Activated naive CD4-positive, alpha-beta T cell treated with anti-CD3 and anti-CD28 coated beads, Interleukin-2, amount 50 U/mL, for 72 hours (primary cell): ENCODE measurements at places on chromosomes 2 and 18.

GRCh38 chr18:58977801-58978200 lies 113.1 kb downstream of the ZNF532 start:
- DNase-seq = no peak

DNA sequence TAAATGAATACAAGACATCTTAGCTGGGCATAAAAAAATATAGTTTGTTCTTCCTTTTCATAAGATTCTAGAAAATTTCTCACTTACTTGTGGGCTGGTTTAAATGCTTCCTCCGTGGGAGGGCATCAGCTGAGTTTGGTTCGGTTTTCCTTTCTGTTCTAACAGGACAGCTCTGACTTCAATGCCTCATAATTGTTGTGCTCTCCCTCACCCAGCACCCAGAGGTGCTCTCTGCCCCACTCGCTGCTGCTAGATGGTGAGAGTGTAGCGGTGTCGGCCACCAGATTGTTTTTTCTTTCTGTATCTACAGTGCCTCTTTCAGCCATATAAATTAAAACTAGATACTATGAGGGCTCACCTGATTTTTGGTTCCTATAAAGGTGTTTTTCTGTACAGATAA lies 407.2 kb upstream of the CDH7 start:
- DNase-seq = no peak

DNA sequence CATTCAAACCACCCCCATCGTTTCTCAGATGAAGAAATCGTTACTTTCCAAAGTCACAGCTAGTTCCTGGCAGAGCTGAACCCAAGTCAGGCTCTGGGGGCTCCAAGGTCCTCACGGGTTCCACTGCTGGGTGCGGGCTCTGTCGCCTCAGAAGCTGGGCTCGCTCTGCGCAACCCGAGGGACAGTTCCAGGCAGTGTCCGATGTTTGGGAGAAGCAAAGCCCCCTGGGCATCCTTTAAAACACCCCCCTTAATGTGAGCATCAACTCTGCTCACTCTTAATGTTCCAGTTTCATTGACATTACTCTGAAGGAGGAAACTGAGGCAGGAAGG lies 796 bp downstream of the AOX1 start:
- no peak for DNase-seq

GRCh38 chr2:192585418-192585817 lies 390.7 kb upstream of the TMEFF2 start:
- no peak for DNase-seq

- no peak for DNase-seq
Observed at GRCh38 chr2:162127422-162127821, 24.6 kb downstream of the GCG start.

GRCh38 chr2:227347117-227347516 lies 22.1 kb downstream of the MFF start:
- DNase-seq = no peak

GRCh38 chr18:75405351-75405750 lies 22.2 kb downstream of the SMIM21 start:
- no peak for DNase-seq

- DNase-seq = no peak
Observed at GRCh38 chr2:406231-406630, 118.3 kb upstream of the ALKAL2 start.

DNA sequence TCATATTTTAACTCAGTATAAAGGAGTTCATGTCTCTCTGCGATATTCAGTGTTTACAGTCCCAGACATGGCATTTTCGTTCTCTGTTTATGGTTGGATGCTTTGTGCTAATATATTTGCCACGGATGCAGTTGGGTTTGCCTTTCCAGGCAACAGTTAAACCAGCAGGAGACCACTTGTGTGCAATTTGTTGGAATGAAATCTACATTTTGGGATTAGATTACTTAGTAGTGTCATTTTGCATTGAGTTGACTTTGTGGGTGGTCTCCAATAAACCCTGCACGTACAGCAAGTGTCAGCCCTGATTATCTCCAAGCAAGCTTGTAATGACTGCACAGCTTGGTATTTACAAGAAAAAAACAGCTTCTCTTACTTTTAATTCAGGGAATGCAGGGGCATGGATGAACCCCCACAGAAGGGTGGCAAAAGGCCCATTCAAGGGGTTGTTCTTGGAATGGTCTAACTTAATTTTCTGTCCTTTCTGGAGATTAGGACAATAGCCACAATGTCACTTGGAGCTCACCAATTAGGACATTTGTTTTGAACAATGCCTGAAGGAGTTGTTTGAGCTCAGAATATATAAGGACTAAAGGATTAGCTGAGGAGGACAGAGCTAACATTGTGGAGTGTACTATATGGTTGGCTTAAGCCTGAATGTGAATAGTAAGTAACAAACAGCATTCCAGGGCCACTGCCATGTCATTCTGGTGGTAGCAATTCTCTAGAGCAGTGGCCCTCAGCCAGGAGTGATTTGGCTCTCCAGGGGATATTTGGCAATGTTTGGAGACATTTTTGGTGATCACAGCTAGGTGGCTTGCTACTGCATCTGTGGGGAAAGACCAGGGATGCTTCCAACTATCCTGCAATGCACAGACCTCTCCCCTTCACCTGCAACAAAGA lies 121.5 kb downstream of the SLC4A3 start:
- no peak for DNase-seq

DNA sequence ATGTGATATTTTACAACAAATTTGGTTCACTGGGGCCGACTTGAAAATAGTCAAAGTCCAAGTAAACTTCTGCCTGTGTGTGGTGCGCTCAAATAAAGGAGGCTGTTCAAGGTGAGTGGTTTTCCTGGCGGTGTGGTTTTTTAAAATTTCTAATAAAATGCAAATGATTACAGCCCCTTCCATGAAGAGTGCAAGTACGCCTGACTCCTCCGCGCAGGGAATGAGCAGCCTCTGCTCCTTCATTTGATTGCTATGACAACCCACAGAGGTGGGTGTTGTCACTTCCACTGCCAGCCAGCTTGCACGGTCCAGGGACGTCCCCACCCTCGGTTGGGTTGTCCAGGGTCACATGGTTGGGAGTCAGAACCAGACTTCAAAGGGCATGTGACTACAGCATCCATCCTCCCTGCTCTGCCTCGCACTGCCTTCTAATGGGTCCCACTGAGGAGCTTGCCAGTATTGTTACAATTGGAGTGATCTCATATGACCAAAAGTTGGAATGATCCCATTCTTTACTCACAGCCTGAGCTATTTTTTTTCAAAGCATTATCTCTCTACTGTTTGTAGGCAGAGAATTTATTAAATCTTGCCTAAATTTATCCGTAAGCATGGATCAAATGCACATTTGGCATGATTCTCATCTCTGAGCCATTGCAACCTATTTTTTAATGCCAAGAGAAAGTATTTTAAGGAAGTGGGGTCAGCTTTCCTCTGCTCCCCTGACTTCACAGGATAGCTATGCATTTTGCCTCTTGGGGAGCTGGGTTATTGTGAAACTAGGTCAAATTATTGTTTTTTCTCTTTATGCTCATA lies 121.3 kb downstream of the AGAP1 start:
- DNase-seq = no peak

DNA sequence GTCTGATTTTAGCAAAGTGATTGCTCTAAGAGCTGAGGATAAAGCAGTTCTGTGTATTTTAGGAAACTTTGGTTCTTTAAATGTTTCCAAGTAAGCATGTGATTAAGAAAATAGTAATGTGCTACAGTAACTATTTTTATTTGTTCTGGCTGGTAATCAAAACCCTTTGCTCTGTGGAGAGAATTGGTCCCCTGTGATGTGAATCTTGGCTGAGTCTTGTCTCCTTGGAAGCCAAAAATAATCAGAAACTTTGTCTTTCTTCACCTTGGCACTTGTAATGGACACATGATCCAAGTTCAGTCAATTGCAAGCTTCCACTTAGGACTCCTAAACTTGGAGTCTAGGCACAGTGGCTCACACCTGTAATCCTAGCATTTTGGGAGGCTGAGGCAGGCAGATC lies 422.7 kb upstream of the CDH20 start:
- no peak for DNase-seq

GRCh38 chr2:134152045-134153010 lies 101.5 kb upstream of the MGAT5 start:
- no peak for DNase-seq

DNA sequence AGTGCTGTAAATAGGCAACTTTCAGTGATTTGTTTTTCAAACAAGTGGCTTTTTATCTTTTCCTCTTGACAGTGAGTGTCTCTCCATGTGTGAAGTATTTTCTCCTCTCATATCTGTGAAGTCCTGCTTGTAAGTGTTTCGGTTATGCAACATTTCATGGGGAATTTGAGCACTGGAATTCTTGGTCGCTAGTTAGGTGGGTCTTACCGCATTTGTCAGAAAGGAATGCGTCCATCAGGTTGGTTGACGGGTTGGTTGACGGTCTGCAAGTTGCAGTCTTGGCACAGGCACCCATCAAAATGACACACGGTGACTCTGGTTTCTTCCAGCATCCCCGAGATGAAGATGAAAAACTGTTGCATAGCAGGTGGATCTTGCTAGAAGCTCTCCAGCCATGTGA lies 109.8 kb downstream of the AGAP1 start:
- DNase-seq = no peak

DNA sequence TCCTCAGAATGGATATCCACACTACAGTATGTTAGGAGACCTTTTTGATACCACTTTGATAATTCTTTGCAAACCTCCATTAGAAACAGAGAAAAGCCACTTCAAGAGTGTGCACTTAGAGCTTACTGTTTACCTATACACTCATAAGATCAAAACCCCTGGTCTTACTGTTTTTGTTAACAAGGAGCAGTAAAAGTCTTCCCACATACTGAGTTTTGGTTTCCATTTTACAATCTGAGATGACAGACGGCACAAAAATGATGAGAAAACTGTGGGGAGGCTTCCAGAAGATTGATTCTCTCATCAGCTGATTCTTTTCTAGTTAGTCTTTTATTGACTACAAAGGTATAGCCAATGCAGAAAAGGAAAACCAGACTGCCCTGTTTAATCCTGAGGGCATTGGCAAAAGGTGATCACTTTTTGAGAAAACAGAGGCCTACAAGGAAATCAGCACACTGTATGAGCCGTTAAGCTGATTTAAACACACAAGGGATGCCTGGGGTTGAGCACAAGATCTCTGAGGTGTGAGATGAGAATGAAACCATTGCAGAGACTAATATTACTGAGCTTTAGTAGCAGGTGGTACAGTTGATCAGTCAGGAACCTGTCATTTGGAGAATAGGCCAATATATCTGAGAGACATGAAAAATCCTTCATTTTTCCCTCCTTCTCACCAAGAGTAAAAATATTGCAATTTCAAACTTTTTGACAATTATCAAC lies 368.6 kb downstream of the GRB14 start:
- DNase-seq = no peak

- DNase-seq = no peak
Observed at GRCh38 chr18:59810735-59811520, 88.9 kb upstream of the PMAIP1 start.

GRCh38 chr2:122999258-122999657 lies 1025.8 kb upstream of the CNTNAP5 start:
- DNase-seq = no peak

- DNase-seq = no peak
Observed at GRCh38 chr2:150526006-150526405, 38.5 kb upstream of the RND3 start.

DNA sequence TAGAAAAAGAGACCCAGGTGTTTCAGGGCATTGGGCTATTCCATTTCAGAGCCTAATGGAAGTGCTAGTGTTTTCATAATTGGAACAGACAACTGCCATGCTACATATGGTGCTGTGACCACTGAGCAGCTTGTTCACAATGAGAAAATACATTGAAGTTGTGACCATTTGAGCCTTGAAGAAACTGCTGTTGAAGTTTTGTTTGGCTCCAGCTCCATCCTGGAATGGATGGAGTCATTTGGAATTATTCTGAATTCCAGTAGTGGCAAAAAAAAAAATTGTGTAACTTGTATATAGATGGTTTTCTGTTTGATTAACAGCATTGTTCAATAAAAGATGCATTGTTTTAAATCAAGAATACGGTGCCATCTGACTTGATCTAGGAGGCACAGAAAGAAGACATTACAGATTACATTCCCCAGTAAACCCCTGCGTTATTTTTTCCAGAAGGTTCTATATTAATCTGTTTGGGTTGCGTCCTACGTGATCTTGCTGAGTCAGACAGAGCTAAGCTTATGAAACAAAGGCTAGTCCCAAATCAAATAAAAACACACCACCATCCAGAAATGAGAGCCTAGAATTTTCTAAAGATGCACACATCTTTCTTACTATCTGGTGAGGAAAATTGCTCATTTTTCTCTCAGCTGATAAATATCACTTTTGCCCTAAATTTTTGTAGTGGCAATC lies 19.2 kb downstream of the FMNL2 start:
- DNase-seq = no peak

DNA sequence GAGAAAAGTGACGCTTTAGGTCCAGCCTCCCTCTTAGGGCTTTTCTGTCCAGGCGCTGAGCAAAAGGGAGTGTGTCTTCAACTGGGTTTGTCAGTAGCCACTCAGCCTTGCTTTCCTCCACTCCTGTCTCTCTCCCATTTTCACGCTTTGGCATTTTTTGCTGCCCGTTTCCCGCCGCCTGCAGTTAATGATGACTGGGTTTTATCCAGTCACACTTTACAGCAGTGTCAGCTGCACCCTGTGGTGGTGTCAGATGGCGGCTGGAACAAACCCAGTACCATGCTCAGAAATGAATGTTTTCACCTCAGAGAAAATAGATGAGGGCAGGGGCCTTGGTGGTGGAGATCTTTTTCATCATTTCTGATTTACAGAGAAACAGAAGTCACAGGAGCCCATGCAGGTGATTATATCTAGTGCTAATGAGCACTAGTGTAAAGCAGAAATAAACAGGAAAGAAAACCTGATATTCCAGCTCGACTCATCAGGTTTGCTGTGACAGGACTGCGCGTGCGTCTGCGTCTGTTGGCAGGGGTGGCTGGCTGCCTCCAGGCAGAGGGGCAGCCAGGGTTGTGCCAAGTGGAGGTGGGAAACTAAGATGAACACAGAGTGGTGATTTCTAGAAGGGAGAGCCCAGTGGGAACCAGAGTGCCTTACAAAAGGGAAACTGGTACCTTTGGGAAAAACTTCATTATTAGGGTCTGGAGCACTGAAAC lies 139.9 kb downstream of the TANC1 start:
- DNase-seq = no peak

- DNase-seq = no peak
Observed at GRCh38 chr2:102604769-102605168, 14.6 kb upstream of the SLC9A2 start.

DNA sequence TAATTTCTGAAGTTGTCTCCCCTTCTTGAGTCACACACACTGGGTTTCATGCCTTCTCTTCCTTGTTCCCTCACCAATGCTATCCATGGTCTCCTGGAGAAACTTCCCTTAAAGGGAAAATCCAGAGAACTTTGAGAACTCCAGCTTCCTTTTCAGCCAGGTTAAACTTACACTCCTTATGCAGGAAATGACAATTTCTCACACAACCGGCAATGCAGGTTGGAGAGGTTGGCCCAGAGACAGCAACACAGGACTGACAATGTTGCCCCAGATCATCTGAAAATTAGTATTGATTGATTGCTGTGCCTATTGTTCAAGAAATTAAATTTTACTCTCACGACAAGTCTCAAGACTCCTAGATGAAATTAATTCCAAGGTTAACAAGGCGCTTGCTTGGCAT lies 292.2 kb downstream of the NYAP2 start:
- DNase-seq = no peak

- DNase-seq = no peak
Observed at GRCh38 chr2:134110532-134110931, 143.3 kb upstream of the MGAT5 start.

- DNase-seq = no peak
Observed at GRCh38 chr18:9775178-9775577, 67.1 kb downstream of the RAB31 start.
